ENCODE measurements at places on chromosomes 3 and 15.

DNA sequence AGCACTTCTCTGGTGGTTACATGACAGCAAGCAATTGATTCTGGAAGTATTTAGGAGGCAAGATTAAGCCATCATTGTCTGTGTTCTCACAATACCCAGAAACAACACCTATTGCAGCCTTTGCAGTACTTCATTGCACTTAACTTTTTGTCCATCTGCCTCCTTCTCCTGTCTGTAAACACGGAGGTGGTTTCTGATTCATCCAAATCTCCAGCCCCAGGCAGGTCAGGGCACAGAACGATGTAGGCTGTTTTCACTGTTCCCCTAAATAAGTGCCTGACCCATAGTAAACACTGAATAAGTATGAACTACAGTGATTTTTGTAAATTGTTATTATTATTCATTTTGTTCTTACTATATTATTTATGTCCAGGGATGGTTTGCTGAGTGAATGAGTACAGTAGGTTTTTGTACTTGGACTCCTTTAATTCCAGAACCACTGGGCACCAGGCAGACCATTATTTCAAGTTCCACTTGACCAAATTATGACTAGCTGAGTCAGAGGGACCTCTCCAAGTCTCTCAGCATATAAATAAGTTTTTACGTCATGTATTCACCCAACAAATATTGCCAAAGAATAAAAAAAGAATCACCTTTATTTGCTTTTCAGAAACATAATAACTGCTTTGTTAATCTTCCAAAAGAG, 283.3 kb upstream of the TRIM42 start:
- DNase-seq: no peak

- no peak for DNase-seq
Observed at GRCh38 chr15:30872341-30872748, 31.4 kb upstream of the FAN1 start.

DNA sequence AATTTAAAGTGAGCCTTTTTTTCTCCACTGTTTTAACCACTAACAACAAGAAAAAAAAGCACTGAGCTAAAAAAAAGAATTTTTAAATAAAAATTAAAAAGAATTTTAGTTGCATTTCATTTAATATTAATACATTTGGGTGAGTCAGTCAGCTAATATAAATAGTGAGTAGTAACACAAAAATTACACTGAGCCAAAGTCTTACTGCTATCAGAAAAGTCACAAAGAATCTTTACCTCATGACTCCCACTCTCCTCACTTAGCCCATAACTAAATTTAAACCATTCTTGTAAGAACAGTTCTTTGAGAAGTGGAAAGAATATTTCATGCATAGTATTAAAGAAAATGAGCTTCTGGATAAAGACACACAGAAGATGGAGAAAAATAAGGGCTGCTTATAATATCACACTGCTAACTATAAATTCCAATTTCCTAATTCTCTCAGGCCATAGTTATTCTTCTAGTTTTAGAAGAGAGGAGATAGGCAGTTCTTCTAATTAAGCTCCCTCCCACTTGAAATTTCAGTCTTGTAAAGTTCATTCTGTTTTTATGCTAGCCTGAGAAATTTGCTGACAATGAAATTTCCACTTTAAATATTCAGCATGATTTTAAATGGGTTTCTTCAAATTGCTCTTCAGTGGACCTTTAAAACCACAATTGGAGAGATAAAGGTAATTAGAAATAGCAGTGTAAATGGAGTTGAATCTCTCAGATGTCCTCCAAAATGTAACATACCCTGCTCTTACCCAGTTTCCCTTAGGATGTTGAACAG, 17.6 kb downstream of the SHQ1 start:
- no peak for DNase-seq

DNA sequence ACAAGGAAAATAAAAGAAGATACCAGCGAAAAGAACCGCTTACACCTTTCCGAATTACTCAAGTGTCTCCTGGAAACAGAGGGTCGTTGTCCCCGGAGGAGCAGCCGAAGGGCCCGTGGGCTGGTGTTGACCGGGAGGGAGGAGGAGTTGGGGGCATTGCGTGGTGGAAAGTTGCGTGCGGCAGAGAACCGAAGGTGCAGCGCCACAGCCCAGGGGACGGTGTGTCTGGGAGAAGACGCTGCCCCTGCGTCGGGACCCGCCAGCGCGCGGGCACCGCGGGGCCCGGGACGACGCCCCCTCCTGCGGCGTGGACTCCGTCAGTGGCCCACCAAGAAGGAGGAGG, 325 bp downstream of the ALCAM start:
- no peak for DNase-seq

DNA sequence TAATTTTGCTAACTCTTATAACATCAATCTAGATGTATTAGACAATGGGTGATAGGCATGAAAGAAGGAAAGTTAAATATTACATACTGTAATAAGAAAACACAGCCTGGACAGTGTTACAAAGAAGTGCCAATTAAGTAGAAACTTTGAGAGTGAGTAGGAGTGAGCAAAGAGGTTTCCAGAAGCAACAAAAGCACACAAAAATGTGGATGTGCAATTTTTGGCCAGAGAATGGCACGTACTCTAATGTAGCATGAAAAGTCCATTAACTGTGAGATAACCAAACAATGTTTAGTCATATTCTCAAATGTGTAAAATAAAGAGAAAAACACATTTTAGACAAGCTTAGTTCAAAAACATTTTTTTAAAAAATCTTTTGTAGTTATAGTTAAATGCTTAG, 567.3 kb downstream of the ROBO1 start:
- no peak for DNase-seq

DNA sequence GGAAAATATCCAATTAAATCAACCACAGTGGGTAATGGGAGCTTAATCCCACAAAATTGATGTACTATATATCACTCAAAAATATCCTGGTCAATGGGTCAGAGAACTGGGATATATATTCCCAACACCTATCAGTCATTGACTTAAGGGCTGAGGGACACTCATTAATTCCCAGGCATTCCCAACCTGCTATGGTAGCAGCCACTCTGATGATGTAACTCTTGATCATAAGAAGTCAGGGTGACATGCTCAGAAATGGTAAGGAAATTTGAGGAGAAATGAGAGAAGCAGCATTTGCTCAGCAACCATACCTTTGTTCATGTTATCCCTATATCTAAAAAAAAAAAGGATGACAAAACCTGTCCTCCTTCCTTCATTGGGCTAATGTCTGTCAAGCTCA, 3.1 kb upstream of the PLOD2 start:
- DNase-seq: no peak

DNA sequence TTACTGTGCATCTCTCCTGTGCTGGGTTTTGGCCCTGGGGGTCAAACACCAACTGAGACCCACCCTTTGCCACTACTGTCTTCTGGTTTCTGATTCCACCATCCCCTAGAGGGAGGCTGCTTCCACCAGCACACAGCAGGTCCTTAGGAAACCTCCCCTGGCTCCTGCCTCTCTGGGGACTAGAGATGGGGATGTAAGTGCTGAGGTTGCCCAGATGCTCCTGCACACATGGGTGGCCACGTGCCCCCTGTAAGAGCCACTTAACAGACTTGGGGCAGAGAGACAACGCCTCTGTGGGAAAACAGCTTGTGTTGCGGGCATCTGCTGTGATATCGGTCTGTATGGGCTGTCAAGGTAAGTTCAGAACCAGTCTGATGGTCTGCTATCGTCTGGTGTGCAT, 83.4 kb downstream of the ATP2B2 start:
- DNase-seq: no peak

DNA sequence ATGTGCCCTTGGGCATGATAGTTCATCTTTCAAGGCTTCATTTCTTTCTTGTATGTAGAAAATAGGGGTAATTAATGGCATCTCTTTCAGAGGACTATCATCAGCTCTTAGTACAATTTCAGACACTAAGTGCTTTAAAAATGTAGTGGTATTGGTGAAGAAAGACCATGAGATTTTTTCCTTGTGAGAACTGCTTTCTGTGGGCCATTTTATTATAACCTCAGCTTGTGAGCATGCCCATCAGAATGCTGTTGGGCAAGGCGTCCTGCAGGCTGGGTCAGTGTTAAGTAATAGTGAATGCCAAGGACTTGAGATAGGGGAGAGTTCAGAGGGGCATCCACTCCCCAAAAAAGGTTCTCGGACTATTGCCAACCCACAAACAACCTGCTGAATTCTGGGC, 187.9 kb downstream of the GHSR start:
- no peak for DNase-seq

DNA sequence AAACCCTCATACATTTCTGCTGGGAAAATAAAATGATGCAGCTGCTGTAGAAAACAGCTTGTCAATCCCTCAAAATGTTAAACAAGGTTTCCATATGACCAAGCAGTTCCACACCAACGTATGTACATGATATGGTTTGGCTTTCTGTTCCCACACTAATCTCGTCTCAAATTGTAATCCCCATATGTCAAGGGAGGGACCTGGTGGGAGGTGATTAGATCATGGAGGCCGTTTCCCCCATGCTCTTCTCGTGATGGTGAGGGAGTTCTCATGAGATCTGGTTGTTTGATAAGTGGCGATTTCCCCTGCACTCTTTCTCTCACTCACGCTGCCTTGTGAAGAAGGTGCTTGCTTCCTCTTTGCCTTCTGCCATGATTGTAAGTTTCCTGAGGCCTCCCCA, 100.6 kb upstream of the SLC24A5 start:
- no peak for DNase-seq

DNA sequence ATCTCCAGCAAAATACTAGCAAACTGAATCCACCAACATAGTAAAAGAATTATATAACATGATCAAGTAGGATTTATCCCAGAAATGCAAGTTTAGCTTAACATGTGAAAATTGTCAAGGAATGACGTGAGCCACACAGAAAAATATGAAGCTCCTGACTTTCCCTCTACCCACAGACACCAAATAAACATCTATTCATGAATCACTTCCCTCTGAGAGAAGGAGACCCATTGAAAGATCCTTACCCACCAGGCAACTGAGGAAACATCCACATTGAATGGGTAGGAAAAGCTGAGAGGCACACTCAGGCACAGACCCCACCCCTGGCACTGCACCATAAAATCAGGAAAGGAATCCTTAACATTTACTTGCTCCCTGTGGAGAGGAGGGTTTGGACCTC, 102.2 kb upstream of the MANF start:
- DNase-seq: no peak

- DNase-seq: no peak
Observed at GRCh38 chr3:9695345-9695744, 8.3 kb upstream of the CPNE9 start.

- DNase-seq: no peak
Observed at GRCh38 chr15:73946046-73946721, 19.9 kb downstream of the LOXL1 start.

DNA sequence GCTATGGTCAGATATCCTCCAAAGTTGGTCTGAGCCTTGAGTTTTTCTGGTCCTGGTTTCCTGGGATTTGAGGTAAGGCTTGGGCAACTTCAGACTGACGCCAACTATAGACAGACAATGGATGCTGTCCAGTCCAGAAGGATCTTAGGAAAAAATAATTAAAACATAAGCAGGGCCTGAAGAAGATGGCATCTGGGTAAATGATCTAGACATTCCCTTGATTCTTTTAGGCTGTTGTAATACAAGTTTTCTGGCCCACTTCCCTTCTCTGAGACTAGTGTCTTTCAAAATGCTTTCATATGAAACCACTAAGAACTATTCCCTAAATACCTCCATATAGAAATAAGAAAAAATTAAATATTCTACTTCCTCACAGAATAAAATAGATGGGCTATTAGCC, 47.7 kb upstream of the PLXND1 start:
- no peak for DNase-seq

GRCh38 chr3:186628756-186629155, 11.4 kb upstream of the FETUB start:
- no peak for DNase-seq

- no peak for DNase-seq
Observed at GRCh38 chr15:92142242-92143232, 251.1 kb upstream of the ST8SIA2 start.

DNA sequence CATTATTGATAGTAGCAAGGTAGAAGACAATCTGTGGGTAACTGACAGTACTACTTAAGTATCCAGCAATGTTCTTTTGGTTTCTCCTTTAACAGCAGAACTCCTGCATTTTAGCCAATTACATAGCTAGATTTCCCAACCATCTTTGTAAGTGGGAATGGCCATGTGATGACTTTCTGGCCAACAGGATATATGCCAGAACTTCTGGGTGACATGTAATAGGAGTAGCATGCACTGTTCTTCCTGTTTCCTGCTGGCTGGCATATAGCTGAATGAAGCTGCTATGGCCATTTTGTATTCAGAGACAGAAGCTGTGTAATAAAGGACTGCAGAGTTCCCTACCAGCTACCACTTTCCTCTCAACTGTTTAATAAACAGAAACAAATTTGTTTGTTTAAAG, 18.0 kb downstream of the SPICE1 start:
- DNase-seq: no peak

DNA sequence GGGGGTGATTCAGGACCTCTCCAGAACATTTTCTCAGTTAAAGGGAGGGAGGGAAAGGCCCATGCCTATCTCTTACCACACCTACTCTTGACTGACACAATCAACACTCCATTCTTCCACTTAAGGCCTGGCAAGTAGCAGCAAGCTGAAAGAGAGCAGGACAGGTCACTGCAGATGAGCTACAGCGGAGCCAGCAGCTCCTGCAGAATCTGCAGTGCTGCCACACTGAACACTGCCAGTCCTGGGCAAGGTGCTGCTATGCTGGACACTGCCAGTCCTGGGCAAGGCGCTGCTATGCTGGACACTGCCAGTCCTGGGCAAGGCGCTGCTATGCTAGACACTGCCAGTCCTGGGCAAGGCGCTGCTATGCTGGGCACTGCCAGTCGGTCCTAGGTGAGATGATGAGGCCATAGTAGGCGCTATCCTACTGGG, 143.7 kb downstream of the MYLK start:
- no peak for DNase-seq

- no peak for DNase-seq
Observed at GRCh38 chr3:83514130-83514914, 1444.5 kb upstream of the CADM2 start.

DNA sequence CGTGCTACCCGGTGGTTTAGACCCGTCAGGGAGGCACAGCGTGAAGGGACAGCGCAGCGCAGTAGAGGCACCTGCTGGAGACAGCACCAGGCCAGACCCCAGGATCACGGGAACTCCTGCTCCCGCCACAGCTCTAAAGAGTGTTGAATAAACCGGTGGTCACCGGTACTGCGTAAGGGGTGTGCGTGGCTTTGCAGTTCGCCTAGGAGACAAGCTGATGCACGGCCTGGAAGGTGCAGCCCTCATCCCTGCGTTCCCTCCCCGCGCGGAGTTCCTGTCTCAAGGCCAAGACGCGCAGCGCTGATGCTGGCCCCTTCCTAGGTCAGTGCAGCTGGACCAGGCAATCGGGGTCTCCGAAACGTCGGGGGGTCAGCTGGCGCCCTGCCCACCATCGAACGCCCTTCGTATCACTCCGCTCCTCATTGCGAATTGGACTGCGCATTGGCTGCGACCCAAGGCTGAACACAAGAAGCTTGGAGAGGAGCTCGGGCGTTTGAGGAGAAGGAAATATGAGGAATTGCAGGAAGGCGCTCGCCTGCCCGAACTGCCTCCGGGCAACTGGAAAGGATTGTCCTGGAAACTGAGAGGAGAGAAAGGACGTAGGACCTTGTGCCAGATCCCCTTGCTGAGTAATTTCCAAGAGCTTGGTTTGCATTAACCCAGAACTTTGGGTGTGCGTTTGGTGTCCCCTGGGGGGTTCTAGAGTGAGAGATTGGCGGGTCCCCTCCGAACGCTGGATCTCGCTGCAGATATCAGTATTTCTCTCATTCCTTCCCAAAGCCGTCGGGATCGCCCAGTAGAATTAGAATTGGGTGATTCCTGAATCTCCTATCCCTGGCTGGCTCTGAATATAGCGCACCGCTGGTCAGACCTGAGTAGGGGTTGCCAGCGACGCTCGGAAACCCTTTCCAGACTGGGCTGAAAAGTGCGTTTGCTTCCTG, 2.3 kb upstream of the SOX14 start:
- no peak for DNase-seq
